ENCODE measurements at places on chromosomes 2 and 18.

- no peak for DNase-seq
Measured at GRCh38 chr2:148135705-148136104, 114.8 kb downstream of the MBD5 start.

DNA sequence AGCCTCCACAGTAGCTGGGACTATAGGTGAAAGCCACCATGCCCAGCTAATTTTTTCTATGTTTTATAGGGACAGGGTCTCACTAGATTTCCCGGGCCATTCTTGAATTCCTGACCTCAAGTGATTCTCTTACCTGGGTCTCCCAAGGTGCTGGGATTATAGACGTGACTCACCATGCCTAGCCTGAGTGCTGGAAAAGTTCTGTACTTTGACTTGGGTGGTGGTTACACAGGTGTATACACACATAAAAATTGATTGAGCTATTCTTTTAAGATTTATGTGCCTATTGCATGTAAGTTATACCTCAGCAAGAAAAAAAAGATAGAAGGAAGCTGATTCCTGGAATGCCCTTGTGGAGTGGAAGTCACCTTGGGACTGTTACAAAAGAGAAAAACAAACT lies 34.8 kb upstream of the KCNF1 start:
- no peak for DNase-seq

- DNase-seq, result peak; percentile 71
Measured at GRCh38 chr18:58254873-58255511, 211.0 kb downstream of the NEDD4L start.

- peak; percentile 56 for DNase-seq
Measured at GRCh38 chr2:64888591-64889309, 100.4 kb upstream of the SLC1A4 start.

DNA sequence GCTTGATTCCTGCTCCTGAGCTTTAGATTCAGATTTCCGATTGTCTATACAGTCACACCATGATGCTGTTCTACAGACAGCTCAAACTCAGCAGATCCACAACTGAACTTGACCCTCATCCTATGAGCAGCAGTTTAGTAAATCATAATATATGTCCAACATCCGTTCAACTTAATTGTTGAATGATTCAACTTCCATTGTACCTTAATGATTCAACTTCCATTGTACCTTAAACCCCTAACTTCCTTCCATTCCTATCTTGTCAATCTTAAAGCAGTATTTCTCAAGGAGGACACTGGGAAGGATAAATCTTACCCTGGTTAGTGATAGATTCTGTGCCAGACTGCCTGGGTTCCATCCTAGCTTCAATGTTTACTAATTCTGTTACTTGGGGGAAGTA lies 60.1 kb downstream of the PIGN start:
- DNase-seq, result no peak

- DNase-seq, result peak; percentile 73
Measured at GRCh38 chr18:33350256-33350655, 90.3 kb downstream of the CCDC178 start.

GRCh38 chr2:214492152-214492551 lies 81.3 kb downstream of the VWC2L start:
- DNase-seq, result no peak

- DNase-seq, result no peak
Measured at GRCh38 chr2:29871541-29871940, 49.8 kb downstream of the ALK start.

Measured in fibroblast of skin of right quadriceps (primary cell).